ENCODE measurements at places on chromosomes 11 and 22. TPM values are rescaled to one million over a fixed set of nuclear protein-coding genes. Genes with fewer than 3 reads are reported as not detected.

- no peak for DNase-seq
- H3K4me1 ChIP-seq: no peaks in the 10 kb centered on the region
- no peak overlapping the region for H3K4me3 ChIP-seq
- peaks cover 10% of the 10 kb centered on the region for H3K27me3 ChIP-seq
- no peak overlapping the region for H3K27ac ChIP-seq
Observed at GRCh38 chr11:125401235-125401634, 94.8 kb downstream of the FEZ1 start.

Gene RAB36
- 1.0 TPM for total RNA-seq

Gene CLCF1
- 1.3 TPM for total RNA-seq

GRCh38 chr11:14742849-14743559, 99.4 kb downstream of the PDE3B start:
- DNase-seq: no peak
- no peaks in the 10 kb centered on the region for H3K36me3 ChIP-seq
- H3K4me1 ChIP-seq: no peaks in the 10 kb centered on the region
- no peak overlapping the region for H3K4me3 ChIP-seq
- no peak overlapping the region for H3K27ac ChIP-seq

DNA sequence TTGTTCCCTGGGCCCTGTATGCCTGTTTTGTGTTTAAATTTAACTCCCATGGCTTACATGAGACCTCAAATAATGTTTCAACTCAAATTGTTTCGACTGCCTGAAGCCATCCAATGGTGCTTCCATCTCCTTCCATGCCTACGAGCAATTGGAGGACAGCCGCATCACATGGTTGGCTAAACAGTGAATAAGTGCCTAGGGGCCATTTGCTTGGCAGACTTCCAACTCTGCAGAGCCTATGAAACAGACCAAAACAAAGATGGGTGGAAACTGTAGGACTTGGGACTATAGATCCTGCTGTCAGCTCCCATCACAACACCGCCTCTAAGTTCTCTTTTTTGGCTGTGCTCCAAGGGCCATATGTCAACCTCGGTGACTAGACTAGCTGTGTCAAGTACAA, 84.1 kb downstream of the PARVA start:
- H3K4me1 ChIP-seq: no peaks in the 10 kb centered on the region
- H3K36me3 ChIP-seq: no peaks in the 10 kb centered on the region
- no peak overlapping the region for H3K4me3 ChIP-seq
- H3K27me3 ChIP-seq: no peaks in the 10 kb centered on the region

Gene ANGPTL5
- total RNA-seq: not detected

Gene OMP
- not detected for total RNA-seq

DNA sequence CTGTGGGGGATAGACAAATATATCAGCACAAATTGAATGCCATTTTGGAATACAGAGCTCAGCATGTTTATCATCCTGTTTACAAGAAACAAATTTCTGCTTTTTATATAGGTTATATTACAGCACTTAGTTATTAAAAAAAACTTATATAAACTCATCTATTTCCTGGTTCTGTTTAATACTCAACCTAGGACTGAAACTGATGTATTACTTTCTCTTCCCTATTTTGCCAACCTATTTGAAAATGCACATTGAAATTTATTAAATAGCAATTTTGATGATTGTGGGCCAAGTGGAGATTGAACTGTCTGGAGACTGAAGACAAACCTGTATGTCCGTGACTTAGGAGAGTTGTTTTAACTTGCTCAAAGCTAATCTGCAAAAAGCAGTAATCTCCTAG, 288.3 kb upstream of the ANO3 start:
- no peaks in the 10 kb centered on the region for H3K27me3 ChIP-seq
- DNase-seq: no peak
- no peaks in the 10 kb centered on the region for H3K36me3 ChIP-seq

Gene H19
- 1.1 TPM for total RNA-seq

DNA sequence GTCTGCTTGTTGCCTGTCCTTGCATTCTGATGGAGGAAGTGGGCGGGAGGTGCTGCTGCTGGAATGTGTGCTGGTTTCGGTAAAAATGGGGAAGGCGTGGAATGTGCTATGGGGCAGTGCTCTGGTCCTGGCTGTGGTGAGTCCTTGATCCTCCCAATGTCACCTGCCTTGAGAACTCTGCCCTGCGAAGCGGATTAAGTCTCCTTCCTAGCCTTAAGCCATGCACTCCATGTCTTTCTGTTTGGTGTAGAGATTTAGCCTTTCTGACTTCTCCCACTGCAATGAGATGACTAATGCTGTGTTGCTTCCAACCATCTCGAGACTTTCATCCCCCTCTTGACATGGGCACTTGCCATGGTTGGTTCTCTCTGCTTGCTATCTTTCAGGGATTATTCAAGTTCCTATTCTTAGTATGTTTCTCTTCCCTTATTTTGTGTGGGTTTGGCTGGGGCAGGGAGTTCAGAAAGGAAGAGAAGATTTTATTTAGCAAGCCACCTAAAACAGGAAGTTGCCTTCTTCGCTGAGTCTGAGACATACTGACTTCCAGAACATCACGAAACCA, 687.9 kb downstream of the NTM start:
- no peaks in the 10 kb centered on the region for H3K27me3 ChIP-seq
- H3K27ac ChIP-seq: no peak overlapping the region
- no peaks in the 10 kb centered on the region for H3K4me1 ChIP-seq
- no peak for DNase-seq

Measured in GM12878 (cell line).